ENCODE measurements at places on chromosomes 3 and 15.

GRCh38 chr3:9185046-9185445 lies 64.4 kb downstream of the SRGAP3 start:
- DNase-seq = no peak

DNA sequence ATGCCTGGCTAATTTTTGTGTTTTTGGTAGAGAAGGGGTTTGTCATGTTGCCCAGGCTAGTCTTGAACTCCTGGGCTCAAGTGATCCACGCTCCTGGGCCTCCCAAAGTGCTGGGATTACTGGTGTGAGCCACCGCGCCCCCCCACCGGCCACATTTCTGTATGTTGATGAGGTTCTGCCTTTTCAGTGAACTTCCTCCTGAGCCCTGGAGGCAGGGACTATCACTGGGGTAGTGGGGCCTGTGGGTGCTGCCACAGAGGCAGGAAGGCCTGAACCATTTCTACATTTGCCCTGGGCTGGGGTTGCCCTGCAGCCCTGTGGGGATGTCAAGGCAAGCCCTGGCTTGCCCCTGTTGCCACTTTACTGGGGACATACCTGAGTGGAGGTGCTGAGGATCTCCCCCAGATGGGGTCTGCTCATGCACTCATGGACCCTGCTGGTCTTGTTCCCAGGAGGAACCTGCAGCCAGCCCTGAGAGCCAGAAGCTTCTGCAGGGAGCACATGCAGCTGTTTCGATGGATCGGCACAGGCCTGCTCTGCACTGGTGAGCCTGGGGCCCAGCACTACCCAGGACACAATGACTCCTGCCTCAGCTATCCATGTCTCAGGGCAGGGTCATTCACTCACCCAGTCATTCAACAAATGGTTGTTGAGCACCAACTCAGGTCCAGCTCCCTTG lies 5.7 kb downstream of the SLC28A1 start:
- no peak for DNase-seq

GRCh38 chr15:75195122-75195765 lies 6.4 kb upstream of the C15orf39 start:
- DNase-seq = no peak

GRCh38 chr15:99485153-99485961 lies 80.4 kb upstream of the MEF2A start:
- no peak for DNase-seq

GRCh38 chr3:127036209-127037020 lies 53.5 kb downstream of the PLXNA1 start:
- no peak for DNase-seq

DNA sequence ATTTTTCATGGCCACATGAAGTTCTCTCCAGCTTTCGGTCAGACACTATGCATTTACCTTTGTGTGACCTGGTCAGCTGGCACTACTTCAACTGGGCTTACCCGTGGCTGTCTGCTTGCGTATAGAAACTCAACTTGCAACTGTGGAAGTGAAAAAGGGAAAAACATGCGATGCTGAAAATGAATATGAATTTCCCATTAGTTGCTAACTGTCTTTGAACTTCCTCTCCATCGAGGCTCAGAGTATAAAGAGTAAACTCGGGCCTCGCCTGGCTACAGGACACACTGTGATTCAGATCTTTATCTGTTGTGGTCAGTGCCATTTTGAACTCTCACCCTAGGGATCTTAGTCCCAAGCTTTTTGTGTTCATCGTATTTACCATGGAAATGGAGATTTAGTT lies 26.8 kb downstream of the NFKBIZ start:
- no peak for DNase-seq

DNA sequence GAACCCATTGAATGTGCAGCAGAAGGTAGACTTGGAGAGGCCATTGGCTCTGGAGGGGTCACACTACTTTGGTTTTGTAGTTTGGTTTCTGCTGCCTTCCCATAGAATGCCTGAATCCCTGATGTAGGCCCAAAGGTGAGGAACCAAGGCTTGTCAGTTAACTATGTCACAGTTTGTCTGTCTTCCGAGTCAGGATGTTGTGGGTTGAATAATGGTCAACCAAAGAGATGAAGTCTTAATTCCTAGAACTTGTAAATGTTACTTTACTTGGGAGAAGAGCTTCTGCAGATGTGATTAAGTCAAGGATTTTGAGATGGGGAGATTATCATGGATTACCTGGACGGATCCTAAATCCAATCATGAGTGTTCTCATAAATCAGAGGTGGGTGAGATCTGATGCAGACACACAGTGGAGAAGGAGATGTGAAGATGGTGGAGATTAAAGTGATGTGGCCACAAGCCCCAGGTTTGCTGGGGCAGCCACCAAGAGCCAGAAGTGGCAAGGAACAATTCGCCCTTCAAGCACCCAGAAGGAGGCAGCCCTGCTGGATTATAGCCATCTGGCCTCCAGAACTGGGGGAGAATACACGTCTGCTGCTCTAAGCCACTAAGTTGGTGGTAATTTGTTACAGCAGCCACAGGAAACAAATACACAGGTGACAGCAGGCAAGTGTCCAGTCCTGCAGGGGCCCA lies 2.3 kb upstream of the CCR8 start:
- DNase-seq = no peak

- no peak for DNase-seq
Observed at GRCh38 chr3:138467931-138468330, 33.5 kb downstream of the ESYT3 start.

DNA sequence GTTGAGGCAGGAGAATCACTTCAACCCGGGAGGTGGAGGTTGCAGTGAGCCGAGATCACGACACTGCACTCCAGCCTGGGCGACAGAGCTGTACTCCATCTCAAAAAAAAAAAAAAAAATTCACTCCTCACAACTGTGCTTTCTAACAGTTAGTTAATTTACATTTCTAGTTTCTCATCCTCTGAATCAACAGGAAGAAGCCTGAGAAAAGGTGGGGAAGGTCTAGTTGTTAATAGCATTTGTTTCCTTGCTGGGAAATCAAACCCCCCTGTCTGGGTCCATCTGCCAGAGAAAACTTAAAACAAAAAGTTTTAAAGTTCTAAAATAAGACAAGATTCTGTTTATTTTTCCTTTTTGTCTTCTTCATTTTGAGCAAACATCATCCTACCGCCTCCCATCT lies 62.3 kb downstream of the TMEM39A start:
- no peak for DNase-seq

DNA sequence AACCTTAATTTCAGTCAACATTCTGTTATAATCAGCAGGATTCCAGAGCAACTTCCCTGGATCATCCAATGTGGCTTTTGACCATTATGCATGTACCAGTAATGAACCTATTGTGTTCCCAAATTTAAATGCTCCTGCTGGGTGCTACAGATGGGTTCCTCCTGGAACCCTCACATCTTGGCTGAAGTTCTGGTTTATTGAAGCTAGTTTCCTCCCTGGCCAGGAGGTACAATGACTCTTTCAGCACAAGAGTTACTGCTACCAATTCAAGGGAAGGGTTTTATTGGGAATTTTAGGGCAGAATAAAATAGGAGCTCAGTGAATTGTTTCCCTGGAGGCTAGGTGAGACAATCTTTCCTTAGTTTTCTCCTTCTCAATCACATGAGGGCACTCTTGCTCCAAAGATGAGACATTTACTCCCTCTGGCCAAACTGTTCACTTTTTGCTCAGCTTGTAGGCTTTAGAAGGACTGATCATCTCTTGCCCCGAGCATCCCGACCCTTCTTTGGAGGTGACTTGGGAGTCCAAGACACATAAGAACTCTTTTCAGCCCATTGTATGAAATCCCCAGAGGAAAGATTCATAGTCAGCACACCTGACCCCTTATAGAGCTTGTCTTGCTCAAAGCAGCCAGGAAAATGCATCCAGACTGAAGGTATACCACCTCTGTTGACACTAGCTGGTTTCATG lies 8.8 kb upstream of the NPHP3 start:
- no peak for DNase-seq

All from stimulated activated CD4-positive, alpha-beta T cell treated with anti-CD3 and anti-CD28 coated beads, Interleukin-15, amount 100 ng/mL, for 1 hour (primary cell).